ENCODE measurements at places on chromosomes 16 and 17.

DNA sequence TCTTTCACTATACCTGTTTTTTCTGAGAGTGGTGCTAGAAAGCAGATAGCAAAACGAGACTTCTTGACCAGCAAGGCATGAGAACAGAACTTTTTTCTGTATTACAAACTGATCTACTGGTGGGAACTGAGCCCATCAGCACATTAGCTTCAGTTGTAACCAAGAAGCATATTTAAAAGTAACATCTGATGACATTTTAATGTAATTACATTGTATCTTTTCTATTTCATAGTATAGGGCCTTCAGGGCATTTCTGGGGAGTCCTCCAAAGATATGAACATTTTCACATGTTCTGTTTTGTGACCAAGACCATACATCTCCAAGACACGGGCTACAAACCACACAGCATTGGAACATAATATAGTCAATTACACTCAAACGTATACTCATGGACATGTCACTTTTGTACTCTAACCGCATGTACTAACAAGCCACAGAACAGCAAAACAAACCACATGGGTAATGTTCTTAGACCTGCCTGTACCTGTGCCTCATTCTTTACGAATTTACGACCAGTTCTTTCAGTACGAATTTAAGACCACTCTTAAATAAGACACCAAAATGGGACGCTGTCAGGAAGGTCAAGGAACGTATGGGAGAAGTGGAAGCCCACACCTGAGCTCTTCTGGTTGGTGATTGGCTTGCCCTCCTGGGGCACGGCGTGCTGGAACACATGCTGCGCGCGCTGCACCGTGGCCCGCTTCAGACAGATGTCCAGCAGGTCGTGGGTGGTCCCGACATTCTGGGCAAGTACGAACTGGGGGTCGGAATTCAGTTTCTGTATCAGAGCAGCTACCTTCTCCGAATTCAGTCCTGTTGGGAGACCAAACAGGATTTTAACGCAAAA lies 825 bp downstream of the BLMH start:
- no peak for DNase-seq

DNA sequence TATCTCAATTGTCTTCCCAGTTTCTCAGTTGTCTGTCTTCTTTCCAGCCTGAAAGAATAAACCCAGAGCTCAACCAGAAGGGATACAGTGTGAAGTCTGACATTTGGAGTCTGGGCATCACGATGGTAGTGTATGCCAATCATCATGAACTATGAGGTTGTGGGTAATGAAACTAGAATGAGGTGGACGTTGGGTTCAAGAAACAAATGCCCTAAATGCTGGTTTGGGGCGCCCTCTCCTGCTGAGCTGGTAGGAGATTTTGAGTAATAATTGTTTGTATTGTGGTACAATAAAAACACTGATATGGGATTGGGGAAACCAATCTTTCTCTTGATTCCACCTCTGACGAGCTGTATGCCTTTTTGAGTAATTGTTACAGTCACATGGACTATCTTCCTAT lies 110.4 kb downstream of the MAP2K6 start:
- no peak for DNase-seq

- DNase-seq: no peak
Measured at GRCh38 chr16:87033021-87033471, 284.1 kb downstream of the C16orf95 start.

GRCh38 chr17:13601322-13601775 lies 380 bp downstream of the HS3ST3A1 start:
- no peak for DNase-seq

DNA sequence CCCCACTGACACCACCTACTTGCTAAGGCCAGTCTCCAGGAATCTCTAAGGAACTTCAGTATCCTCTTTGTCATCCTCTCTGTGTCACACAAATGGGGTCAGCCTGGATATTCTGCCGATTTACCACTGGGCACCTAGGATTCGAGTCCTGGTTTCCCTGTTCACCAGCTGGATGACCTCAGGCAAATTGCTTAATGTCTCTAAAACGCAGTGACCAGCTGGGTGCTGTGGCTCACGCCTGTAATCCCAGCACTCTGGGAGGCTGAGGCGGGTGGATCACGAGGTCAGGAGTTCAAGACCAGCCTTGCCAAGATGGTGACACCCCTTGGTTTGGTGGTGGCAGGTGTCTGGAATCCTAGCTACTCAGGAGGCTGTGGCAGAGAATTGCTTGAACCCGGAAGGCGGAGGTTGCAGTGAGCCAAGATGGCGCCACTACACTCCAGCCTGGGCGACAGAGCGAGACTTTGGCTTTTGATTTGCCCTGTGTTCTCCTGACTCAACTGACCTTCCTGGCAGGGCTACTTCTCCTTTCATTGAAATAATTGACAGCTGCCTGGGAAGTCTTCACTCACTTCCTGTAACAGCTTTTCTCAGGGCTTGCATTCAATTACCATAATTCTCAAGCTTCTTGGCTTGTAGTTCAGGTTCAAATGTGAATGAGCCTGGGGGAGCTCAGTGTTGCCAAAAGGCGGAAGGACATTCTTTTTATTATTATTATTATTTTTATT lies 15.4 kb downstream of the SYCE1L start:
- no peak for DNase-seq

- DNase-seq: no peak
Measured at GRCh38 chr16:87067836-87068761, 249.1 kb downstream of the C16orf95 start.
